ENCODE measurements at places on chromosomes 4 and X. TPM values are rescaled to one million over a fixed set of nuclear protein-coding genes. Genes with fewer than 3 reads are reported as not detected.

- DNase-seq, result no peak
Observed at GRCh38 chr4:55793479-55793878, 26.1 kb upstream of the EXOC1L start.

- DNase-seq, result no peak
Observed at GRCh38 chr4:16585053-16585452, 313.4 kb downstream of the LDB2 start.

DNA sequence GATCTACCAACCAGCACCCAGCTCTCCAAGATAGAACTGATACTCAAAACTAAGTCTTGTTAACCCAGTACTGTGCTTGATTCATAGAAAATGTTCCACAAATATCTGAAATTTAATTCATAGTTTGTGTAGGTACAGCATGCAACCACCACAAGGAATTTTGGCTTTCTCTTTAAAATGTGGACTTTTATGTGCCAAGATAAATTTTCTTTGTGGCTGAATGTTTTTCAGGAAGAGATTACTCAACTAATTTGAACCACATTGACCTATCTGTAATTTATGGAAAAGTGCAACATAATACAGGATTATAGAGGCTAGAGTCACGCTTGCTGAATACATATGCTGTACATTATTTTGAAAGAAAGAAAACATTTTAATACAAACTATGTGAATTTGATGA is 730.8 kb downstream of the IL1RAPL1 start:
- no peak for DNase-seq

Gene GPRIN3
- 10.5 TPM for polyA plus RNA-seq

- no peak for DNase-seq
Observed at GRCh38 chr4:188127214-188127874, 11.9 kb upstream of the TRIML1 start.

DNA sequence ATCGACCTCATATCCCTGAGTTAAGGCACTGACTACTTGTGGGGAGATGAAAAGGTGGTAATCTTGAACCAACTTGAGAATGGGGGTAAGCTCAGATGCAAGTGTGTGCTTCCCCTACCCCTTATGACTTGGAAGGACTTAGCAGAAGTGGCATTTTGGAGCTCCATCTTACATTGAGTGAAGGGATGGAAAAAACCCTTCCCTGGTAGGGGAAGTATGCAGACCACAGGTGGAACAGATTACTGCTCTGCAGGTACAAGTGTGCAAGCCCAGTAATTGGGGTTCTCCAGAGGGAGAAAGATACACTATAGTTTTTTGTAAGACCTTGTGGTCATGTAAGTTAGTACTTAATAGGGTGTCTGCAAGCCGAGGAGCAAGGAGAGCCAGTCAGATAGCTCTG is 12.2 kb upstream of the WDR1 start:
- DNase-seq, result no peak

DNA sequence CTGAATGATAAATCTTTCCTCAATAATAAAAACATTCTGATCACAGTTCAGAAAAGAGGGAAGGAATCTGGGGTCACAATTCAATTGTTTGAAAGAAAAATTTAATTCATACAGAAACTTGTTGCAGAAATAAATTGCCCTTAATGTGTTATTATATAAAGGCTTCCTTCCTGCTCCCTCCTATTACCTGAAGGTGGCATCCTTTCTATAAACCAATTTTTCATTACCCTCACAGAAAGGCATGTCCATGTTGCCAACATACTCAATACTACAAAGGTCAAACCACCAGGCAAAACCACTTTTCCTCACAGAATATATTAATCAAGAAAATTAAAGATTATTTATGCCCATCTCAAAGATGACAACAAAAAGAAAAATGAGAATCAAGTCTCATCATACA is 194.3 kb upstream of the CT83 start:
- no peak for DNase-seq

DNA sequence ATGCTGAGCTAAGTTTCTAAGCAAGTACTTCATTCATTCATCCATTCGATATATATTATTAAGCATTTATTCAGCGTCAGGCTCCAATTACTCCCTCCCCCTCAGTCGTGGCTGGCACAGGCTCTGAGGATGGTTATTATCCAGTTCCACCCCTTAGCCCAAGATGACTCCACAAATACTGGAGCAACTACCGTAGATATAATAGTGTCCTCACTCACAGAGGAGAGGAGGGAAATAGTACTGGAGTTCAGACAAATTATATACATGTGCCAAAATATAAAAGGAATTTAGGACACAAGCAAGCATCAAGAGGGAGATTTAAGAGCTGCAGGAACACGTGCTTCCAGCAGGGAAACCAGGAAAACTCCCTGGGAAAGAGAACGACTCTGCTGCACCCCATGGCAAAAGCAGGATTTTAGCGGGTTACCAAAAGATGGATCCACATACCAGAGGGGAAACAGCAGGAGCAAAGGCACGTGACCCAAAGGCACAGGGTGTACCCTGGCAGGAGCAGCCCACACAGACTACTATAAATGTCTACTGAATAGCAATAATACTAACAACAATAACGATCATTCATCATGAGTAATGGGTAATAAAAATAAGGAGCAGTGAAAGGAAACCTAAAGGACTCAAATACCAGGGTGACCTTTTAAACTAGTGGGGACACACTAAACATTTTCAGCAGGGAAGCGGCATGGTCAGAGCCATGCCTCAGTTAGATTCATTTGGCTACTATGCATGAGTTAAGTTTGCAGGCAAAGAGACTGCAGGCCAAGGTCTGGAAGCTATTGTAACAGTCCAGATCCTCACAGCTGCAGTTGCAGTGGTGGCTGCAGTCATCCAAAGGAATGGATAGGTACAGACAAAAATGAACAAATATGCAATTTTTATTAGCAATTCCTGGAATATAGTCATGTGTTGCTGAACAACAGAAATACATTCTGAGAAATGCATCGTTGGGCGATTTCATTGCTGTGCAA is 153.7 kb downstream of the APBB2 start:
- no peak for DNase-seq

Gene MAGEA4
- polyA plus RNA-seq, result not detected

GRCh38 chrX:124726881-124727280 is 380.5 kb downstream of the SH2D1A start:
- DNase-seq, result no peak

DNA sequence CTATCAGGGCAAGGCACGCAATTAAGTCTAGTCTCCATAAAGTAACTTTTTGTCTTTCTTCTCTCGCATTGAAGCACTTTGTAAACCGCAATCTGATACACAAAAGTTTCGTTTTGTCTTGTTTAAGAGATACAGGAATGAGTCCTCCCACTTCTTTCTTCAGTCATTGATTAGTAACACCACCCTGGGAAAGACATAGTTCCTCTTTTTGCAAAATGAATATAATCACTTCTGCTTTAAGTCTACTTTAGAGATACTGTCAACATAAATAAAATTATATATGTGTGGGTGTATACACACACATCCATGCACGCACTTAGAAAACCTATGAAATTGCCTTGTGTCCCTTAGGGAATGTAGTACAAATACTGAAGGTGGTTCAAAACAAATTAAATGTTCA is 11.7 kb downstream of the COQ2 start:
- DNase-seq, result no peak

DNA sequence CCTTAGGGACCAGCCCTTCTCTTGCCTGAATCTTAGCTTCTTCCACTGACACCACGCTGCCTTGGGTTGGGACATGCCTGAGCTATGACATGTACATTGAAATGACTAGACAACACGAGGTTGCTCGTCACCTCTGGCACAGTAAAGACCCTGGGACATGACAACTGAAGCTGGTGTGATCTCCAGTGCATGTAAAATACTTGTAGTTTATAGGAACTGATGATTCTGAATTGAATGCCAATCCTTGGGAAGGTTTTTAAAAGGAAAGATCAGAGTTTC is 100.7 kb upstream of the PGRMC2 start:
- no peak for DNase-seq

Gene LARP7
- polyA plus RNA-seq, result 119 TPM

Gene NAAA
- polyA plus RNA-seq, result 13.8 TPM

Gene NDST3
- 3.8 TPM for polyA plus RNA-seq

- DNase-seq, result no peak
Observed at GRCh38 chr4:124710911-124711310, 1.6 kb downstream of the ANKRD50 start.

GRCh38 chr4:6472008-6472386 is 417 bp downstream of the PPP2R2C start:
- DNase-seq, result no peak

GRCh38 chr4:162229670-162230069 is 65.9 kb upstream of the FSTL5 start:
- no peak for DNase-seq

DNA sequence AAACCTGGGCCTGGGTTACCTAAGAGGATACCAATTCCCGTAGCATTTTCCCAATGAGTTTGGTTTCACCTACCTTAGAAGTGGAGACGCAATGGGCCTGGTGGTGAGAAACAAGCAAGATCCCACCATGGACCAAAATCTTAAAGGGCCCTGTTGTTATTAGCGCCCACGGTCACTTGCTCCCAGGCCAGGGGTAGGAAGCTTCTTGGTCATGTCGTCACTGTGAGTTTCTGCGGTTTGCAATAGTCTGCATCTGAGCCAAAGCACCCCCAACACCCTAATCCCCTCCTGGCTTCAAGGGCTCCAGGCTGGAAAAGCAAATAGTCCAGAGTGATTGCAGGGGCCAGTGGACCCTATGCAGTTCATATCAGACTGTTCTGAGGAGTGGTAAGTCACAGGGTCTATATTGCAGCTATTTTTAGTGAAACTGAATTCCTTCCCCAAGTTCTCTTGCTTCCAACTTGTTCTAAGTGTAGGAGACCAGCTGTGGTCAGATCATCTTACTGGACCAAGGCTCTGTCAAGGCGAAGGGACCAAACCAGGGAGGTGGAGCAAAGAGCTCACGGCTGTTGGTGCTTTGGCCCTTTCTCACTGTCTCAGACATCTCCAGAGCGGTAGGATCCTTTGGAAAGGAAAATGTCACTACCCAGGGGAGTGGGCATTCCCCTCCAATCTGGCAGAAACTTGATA is 307.9 kb upstream of the F9 start:
- DNase-seq, result no peak

- DNase-seq, result no peak
Observed at GRCh38 chr4:186624951-186625350, 69.6 kb upstream of the MTNR1A start.

DNA sequence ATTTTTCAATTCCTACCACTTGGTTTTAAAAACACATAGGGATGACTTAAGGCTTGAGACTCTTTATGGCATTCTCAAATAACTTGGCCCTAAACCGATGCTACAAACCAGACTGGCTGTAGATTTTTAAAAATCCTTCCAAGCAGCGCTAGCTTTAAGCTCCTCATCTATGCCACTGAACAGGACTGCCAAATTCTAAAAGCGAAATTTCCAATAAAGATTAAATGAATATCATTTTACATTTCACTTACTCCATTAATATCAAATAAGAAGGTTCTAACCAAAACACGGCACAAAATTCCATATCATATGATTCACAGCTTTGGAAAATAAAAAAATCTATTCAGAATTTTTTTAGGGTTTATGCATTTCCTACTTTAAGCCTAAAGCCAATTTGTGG is 134.2 kb downstream of the FANCB start:
- DNase-seq, result no peak

DNA sequence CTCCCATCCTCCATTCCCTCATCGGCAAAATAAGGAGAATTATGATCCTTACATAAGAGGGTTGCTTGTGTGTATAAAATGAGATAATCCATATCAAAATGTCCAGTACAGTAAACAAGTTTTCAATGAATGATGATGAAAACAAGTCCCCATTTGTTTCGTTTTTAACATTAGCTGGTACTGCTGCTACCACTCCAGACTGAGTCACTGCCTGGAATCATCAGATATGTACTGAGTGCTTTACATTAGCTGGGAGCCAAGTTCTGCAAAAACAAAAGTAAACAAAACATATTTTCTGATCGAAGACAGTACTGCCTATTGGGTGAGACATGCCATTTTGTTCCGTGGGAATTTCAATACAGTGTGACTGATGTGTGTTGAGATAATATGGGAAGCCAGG is 123.2 kb upstream of the IGFBP7 start:
- DNase-seq, result no peak

DNA sequence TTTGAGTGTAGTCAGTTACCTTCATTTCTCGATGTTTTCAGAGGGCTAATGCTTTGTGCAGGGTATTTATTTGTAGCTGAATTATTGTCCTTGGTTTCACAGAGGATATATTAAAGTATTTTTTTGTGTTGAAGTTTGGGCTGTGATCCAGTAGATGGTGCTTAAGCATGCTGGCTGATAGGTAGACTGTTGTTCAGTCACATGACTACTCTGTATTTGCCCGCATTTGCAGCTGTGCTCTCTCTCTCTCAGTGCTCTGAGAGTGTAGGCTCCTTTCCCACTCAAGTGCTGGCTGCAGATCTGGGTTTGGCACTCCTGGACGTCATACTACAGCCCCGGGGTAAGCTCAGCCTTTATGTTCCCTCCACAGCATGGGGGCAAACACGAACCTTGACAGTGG is 21.7 kb downstream of the RAB40AL start:
- no peak for DNase-seq

GRCh38 chrX:130975947-130976346 is 72.9 kb upstream of the ENOX2 start:
- no peak for DNase-seq

- no peak for DNase-seq
Observed at GRCh38 chr4:2354760-2355159, 63.7 kb downstream of the ZFYVE28 start.

DNA sequence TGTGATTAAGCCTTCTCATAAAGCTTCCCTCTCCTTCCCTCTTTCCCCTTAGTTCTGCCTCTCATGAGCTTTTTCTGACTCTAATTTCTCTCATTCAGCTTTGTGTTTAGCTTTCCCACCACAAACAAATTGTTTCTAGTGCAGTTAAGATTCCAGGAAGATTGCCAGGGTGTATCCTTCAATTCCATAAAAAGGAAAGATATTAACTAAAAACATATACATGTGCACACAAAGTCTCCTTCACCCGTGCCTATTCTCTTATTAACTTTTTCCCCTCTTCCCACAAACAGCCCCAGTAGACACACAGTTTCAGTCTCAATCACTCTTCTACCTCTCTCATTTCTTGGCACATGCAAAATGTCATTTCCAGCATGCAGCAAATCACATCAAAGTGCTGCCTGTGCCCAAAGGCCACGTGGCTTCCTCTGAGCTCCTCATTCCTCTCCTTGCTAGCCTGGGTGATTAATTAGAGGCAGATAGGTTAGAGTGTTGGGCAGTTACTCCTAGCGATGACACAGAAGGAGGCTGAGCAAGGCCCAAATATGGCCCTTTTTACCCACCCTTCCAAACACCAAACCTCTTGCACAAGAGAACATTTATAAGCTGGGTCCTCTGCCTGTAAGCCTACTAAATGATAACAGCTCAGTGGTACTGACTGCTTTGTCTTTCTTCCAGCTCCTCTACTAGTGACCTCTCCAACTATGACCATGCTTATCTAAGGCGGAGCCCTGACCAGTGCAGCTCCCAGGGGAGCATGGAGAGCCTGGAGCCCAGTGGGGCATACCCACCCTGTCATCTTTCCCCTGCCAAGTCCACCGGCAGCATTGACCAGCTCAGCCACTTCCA is 159.6 kb downstream of the SOWAHB start:
- DNase-seq, result no peak

Gene PLP2
- polyA plus RNA-seq, result 36.7 TPM

DNA sequence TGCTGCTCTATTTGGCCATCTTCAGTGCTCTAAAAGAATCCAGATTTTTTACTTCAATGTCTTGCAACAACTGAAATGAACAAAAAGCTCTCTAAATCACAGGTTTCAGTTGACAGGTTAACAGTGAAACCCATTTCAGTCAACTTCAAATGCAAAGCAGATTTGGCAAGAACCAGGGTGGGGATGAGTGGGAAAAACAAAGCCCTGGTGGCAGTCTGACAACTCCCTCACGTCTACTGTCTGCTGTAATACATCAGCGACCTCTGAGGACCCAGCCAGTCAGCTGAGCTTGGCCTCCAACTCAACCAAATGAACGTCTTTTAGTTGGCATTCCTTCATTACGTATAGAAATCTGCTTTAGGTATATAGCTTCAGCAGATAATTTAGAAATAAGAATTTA is 95.8 kb downstream of the COL25A1 start:
- no peak for DNase-seq

All from renal cortex interstitium (tissue), 15 donors.